Right renal pelvis (tissue), 4 donors: ENCODE measurements at places on chromosomes 4 and X.

DNA sequence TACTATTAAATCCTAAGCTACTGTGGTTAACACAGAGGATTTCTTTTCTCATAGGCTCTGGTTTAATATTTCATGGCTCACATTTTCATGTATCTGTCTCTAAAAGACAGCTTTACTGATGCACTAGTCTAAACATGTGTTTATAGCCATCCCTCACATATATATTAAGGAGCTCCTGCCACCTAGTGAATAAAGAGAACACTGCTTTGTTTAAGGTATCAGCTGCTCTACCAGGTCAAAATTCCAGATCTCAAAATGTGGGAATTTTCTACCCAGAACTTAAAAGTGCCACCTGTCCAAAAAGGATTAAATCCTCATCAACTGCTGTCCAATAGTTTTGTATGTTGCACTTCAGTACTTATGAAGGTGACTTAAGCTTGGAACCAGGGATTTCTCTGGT lies 188.5 kb upstream of the TEX13C start:
- no peak for DNase-seq

GRCh38 chrX:124125471-124125870 lies 164.0 kb downstream of the STAG2 start:
- no peak for DNase-seq

DNA sequence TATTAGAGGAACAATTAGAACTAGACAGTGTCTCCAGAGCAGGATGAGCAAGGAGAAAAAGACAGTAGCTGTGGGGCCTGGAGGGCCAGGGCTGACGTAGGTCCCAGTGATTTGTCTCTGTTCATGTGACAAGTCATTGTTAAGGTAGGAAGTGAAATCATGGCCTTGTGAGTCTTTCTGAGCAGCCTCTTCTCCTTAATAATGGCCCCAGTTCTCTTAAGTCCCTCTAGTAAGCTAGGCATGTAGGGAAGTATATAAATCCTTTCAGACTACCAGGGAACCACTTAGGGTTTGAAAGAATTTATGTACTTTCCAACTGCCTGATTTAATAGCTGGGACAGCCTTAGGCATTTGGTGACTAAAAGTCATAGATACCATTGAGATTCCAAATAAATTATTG lies 133.0 kb downstream of the KLHL8 start:
- no peak for DNase-seq

- no peak for DNase-seq
Observed at GRCh38 chr4:140876615-140877364, 120.6 kb upstream of the TBC1D9 start.

- no peak for DNase-seq
Observed at GRCh38 chr4:84803720-84804119, 162.8 kb downstream of the WDFY3 start.

- no peak for DNase-seq
Observed at GRCh38 chr4:137543198-137543597, 10.9 kb upstream of the PCDH18 start.

DNA sequence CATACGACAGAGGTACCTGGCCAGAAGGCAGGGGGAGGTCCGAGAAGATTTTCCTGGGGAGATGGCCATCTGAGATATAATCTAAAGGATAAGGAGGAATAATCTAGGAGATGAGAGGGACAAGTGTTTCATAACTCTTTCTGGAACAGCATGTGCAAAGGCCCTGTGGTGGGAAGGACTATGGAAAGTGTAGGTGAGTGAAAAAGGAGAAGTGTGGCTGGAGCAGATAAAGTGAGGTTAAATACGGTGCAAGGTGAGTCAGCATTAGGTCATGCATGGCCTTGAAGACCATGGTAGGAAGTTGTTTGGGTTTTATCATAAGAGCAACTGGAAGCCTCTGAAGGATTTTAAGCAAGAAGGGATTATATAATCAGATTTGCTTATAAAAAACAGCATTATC lies 34.6 kb upstream of the MTM1 start:
- no peak for DNase-seq

GRCh38 chrX:153336121-153336894 lies 2.4 kb downstream of the ZNF275 start:
- no peak for DNase-seq

DNA sequence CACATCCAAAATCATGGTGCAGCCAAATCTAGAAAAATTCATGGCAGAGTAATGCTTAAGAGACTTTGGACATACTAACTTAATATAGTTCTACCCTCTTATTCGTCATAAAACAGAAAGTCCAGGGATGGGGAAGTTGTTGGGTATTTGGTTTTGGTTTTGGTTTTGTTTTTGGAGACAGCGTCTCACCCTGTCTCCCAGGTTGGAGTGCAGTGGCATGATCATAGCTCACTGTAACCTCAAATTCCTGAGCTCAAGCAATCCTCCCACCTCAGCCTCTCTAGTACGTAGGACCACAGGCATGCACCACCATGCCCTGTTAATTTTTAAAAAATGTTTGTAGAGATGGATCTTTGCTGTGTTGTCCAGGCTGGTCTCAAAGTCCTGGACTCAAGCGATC lies 271.8 kb upstream of the TENM3 start:
- no peak for DNase-seq

GRCh38 chrX:118117741-118118140 lies 1.1 kb upstream of the KLHL13 start:
- no peak for DNase-seq

- no peak for DNase-seq
Observed at GRCh38 chrX:129522184-129523078, 859 bp downstream of the SMARCA1 start.

- no peak for DNase-seq
Observed at GRCh38 chr4:88659890-88660208, 37.8 kb downstream of the NAP1L5 start.

DNA sequence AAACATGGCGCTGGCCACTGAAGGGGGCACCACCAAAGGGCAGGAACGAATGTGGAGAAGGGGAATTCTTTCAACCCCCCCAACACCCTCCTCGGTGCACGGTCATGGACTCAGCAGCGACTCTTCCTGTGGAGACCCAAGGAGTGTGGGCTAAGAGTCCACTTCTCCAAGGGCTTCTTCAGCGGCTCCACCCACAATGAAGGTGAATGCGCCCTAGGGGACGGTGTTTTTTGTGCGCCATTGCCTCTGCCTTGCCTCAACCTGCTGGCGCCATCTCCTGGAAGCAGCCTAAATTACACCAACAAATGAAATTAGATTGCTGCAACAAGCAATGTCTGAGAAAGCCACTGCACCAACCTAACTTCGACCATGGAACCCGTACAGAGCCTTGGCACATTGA lies 169.2 kb upstream of the MAGEB18 start:
- no peak for DNase-seq

- no peak for DNase-seq
Observed at GRCh38 chr4:123589301-123589700, 192.7 kb downstream of the SPRY1 start.

- no peak for DNase-seq
Observed at GRCh38 chr4:88674565-88674964, 23.1 kb downstream of the NAP1L5 start.

GRCh38 chr4:94472056-94472826 lies 20.5 kb downstream of the PDLIM5 start:
- no peak for DNase-seq

GRCh38 chrX:69988955-69989394 lies 60.8 kb downstream of the AWAT2 start:
- no peak for DNase-seq

DNA sequence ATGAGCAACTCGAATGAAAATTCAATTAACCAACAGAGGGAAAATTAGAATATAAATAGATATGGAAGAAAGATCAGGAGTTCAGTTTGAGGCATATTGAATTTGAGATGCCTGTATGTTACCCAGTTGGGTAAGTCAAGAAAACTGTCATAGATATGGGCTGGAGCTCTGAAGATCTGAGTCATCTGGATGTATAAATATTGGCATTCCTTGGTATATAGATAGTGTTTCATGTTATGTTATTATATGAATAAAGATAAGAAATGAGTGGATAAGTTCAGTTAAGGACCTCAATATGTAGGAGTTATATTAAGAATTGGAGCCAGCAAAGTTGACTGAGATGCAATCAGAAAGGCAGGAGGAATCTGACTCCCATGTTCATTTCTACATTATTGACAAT lies 543.6 kb upstream of the SMIM31 start:
- DNase-seq: no peak
